ENCODE measurements at places on chromosomes 3 and 15.

DNA sequence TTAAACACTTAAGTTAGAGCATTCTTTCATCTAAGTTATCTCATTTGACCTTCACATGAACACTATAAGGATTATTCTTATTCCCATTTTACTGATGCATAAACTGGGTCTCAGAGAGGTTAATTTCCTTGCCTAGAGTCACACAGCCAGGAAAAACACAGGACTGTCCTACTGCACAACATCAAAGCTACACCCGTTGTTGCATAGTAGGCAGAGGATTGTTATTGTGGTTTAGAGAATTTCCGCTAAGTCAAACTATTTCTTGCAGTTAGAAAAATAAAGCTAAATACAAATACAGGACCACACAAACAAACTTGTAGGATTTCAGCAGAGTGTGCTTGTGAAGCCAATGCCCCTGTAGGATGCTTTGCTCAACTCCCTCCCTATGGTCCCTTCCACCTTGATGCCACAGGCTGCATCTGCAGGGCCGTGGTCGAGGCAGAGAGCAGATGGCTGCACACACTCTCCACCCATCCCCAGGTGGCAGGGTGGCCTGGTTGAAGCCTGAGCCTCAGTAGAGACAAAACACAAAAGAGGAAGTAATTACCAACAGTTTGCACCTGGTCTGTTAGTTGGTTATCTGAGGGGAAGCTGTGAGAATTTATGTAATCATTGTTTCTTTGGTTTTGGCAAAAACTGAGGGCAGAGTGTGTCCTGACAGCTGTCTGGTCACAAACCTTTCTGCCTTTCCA, 41.1 kb upstream of the SKOR1 start:
- no peak for DNase-seq

DNA sequence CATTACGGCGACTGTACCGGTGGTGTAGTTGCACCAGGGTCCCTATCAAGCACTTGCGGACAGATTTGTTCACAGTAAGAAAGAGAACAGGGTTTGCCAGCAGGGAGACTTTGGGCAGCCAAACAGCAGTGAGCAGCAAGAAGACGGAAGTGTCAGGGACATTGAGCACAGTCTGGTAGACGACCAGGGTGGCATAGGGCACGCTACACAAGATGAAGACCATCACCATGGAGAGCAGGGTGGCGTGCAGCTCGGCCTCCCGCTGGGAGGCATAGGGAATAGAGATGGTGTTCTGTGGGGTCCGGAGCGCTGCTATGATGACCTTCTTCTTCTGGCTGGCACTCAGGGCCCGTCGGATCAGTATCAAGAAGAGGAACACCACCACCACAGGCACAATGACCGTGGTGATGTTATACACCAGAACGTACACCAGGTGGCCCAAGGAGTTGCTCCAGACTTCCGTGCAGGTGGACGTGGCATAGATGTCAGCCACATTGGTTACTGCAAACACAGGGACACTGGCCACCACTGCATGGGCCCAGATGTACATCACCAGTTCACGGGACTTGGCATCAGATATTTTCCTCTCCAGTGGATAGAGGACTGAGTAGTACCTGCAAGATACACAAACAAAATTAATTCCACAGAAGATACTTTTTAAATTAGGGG, 19.1 kb upstream of the FSIP1 start:
- no peak for DNase-seq

- no peak for DNase-seq
These were observed 110.9 kb downstream of the FRMD5 start for GRCh38 chr15:44084171-44084570.

DNA sequence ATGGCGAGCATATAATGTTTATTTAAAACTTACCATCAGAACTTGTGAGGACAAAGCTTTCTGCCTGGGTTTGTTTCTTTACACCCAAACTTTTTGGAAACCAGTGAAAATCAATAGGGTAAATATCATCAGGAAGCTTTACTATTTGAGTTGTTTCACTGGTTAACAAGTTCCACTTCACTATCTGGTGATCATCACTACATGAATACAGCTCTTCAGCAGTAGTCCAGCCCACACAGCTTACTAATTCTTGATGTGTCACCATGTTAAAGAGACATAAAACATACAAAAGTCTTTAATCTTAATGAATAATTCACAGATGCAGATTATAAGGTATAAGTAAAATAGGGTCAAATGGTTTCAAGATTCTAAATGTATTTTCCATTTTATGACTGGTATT, 17.6 kb downstream of the IFT80 start:
- no peak for DNase-seq

DNA sequence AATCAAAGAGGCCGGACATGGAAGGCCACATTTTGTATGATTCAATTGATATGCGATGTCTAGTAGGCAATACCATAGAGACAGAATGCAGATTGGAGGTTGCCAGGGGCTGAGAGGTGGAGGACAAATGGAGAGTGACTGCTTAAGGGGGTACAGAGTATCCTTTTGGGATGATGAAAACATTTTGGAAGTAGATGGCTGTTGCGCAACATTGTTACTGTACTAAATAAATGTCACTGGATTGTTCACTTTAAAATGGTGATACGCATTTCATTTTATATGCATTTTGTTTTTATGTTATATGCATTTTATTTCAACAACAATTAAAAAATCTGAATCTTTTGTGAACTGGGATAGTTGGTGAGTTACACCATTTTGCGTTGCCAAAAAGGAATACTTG, 99.7 kb upstream of the AGBL1 start:
- DNase-seq = no peak

- DNase-seq = no peak
These were observed 67.3 kb downstream of the LINGO1 start for GRCh38 chr15:77565378-77565915.

DNA sequence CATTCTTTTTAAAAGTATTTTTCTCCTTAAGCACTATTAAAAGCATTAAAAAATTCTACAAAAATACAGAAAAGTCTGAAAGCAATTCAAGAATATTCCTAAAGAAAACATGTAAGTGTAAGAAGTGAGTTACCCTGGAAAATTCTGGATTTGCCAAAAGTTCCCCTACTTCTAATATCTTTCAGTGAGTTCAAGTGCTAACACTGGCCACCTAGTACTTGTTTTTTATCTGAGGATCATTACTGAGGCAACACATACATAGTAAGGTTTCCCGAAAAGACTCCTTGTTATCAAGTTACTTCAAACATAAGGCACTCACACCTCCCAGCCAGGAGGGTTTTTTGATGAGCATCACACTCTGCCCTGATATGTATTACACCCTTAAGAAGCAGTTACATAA, 158.4 kb downstream of the TIGIT start:
- DNase-seq = no peak

GRCh38 chr15:70539409-70539808, 223.9 kb downstream of the UACA start:
- no peak for DNase-seq

- DNase-seq = no peak
These were observed 425.7 kb upstream of the PPP2R3A start for GRCh38 chr3:135539854-135540253.

DNA sequence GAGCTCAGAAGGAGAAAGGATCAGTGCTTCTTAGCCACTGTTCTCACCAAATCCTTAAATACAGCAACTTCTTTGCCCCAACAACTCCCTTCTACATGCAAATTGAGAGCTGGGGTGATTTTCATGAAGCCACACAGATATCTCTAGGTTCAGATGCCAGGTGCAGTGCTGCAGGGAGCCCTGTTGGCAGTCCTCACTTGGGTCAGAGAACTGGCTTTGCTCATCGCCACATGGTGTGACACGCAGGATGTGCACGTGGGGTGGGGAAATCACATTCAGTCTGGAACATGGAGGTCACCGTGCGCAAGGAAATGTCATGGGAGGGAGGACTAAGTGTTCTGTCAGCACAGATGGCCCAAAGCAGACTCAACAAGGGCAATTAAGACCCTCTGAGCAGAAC, 103.8 kb downstream of the WDR76 start:
- no peak for DNase-seq

DNA sequence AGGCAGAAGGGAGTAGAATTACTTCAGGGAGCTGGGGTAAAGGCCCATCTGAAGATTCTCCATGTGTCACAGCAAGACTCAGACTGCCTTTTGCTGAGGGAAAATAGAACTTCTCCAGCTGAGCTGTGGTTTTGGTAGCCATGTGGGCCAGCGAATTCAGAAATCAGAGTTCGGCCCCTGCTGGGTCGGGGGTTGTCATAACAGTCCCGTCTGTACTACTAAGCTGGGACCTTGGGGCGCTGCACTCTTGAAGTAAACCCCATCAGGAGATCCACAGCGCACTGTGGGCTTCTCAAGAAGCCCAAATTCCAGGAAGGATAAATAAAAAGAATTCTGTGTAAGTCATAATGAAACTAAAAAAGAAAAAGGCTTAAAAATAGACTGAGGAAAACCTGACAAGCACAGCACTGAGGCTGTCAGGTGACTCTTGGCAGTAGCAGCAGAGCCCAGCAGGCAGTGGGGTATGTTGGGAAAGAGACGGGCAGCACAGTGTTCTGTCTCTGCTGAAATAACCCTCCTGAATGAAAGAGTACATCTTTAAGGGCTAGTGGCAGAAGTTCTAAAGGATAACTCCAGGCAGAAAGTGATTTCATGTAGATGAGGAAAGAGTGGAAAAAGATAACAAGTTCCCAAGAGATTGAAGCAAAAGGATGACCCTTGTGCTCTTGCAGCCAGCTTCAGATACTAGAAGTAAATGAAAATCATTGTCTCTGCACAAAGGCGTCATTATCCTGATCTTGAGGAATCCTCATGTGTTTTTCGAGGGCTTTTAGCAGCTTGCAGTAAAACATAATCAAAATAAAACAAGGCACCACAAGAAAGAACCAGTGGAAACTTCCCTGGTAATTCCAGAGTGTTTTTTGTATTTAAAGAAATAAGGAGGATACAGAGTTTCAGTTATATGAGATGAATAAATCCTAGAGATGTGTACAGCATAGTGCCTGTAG, 74.5 kb downstream of the RAB7A start:
- DNase-seq = no peak

DNA sequence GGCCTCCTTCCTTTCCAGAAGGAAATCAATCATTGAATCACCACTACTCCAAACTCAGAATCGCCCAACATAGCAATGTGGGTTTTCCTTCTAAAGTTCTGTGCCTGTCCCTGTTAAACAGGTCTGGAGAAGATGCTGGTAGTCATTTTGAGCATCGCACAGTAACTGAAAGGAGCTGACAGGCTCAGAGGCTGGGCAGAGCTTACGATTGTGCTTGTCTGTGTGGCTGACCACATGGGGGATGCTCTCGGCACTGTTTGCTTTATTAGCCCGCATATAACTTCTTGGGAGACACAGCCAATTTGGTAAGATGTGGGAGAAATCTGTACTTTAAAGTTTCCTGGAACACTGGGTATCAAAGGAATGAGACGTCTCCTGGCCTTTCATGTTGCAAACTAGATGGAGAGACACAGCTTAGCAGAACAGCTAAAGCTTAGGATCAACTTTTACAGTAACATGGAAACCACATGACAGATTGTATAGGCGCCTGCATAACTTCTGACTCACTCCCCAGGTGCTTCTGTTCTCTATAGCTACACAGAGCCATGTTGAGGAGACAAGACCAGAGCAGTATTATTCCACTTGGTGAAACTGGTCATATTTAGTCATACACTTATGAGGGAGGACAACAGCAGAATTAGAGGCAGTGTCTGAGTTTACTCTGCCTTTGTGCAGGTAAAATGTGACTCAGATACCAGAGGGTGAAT, 374.1 kb downstream of the RORA start:
- DNase-seq = no peak

GRCh38 chr3:61218504-61218903, 32.7 kb downstream of the FHIT start:
- DNase-seq = no peak

DNA sequence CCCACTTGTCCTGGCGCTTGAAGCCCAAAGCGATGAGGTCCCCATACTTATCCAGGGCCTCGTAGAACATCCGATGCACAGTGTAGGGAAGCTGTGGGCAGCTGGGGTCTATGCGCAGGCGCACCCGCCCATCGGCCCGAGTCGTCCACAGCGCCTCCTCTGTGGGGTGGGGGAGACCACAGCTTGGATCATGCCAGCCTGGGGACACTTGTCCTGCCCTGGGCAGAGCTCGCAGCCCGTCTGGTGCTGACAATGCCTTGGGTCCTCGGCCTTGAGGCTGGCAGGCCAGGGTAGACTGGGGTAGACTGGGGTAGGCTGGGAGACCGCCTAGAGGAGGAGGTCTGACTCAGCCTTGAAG, 39.8 kb downstream of the ACSBG1 start:
- DNase-seq = no peak

DNA sequence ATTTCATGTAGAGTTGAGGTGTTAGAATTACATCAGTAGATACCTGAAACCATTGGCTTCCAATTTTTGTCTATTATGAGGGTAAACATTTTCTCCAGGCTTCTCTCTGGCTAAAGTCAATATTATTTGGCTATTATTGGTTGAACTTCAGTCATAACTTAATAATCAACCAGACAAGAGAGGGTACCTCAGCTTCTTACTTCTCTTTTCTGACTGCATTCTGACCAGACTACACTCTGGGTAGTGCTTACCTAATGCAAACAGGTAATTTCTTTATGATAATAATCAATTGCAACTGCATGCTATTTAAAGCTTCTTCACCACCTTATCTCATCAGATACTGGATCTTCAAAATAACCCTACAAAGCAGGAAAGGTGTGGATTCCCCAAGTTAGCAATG, 85.1 kb downstream of the ANP32A start:
- no peak for DNase-seq

GRCh38 chr3:48088056-48088748, 72.0 kb upstream of the MAP4 start:
- no peak for DNase-seq

DNA sequence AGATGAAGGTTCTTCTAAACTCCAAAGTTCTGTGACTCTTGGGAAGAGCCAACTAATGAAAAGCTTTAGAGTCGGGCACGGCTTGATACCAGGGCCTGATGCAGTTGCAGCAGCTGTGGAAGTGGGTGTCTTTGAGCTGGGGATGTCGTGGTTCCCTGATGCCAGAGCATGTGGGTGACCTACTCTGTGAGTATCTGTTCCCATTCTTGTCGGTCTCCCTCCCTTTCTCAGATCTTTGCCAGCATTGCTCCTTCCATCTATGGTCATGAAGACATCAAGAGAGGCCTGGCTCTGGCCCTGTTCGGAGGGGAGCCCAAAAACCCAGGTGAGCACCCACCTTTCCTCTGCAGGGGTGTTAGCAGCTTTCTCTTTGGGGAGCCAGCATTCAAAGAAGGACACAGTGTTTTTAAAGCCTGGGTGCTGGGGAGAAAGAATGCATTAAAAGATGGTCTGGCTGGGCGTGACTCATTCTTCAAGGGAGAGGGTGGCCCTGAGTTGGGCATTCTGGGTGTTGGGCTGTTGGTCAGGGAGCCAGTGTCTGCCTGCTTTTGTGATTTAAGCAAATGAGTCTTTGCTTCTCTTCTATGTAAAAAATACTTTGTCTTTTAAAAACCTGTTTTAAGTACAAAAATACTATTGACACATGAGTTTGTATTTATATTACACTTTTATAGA, 13.2 kb upstream of the PODXL2 start:
- DNase-seq = no peak

GRCh38 chr3:18007980-18008379, 265.5 kb upstream of the TBC1D5 start:
- no peak for DNase-seq

GRCh38 chr15:79007066-79007465, 62.2 kb upstream of the CTSH start:
- DNase-seq = no peak

DNA sequence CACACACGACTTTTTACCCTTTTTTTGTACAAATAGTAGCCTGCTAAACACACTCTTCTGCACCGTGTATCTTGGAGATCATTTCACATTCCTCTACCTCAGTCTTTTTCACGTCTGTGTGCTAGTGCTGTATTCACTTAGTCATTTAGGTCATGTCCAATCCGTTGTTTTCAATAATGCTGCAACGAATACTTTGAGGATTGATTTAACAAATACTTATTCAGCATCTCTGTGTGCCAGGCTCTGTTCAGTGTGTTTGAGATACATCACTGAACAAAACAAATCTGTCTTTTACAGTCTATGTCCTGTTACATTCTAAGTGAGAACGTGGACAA, 882 bp downstream of the JMJD7 start:
- no peak for DNase-seq
